ENCODE measurements at places on chromosomes 4 and X.

- no peak for DNase-seq
Measured at GRCh38 chr4:152588869-152589268, 53.0 kb upstream of the FBXW7 start.

DNA sequence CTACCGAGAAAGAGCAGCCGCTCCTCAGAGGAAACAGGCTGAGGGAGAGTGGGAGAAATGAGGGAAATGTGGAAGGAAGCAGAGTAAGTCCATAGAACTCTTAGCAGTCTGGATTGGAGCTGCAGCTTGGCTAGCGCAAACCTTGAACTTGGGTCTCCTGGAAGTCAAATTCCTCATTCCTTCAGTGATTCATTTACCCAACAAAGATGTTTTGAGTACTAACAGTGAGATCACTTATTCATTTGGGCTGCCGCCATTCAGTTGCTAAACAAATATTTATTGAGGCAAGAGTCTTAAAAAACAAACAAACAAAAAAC, 51.5 kb downstream of the SEL1L3 start:
- no peak for DNase-seq

GRCh38 chr4:81919810-81920209, 448.1 kb upstream of the RASGEF1B start:
- DNase-seq: no peak

GRCh38 chr4:11532138-11532537, 103.4 kb upstream of the HS3ST1 start:
- DNase-seq: no peak

DNA sequence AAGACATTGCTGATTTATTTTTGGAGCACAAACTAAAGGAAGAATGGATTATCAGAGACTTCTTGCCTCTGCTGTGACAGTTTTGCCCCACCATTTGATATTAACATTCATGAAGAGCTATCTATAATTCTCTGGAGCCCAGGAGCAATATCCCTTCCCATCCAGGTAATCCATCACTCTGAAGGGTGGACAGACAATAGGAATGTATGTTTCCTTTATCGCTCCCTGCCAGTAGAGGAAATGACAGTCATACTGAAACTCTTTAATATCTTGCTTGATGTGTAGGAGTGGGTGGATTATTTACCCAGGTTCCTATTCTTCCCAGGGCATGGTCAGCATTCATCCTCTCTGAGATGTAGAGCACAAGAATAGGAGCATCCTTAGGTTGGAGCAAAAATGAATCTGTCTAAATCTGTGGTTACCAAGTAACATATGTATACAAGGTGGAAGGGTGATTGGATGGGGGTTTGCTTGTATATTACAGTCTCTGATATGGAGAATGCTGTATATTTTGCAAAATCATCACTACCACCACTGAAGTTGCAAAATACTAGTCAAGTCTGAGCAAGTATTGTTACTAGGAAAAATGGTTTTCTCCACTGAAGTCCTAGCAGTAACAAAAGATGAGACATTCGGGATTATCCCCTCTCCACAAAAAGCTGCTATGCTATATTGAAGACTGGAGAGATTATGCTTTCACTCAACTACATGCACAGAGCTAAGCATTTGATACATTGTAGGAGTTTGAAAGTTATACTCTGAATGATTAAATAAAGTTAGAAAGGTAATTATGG, 151.6 kb downstream of the CBLL2 start:
- no peak for DNase-seq

GRCh38 chr4:144316869-144317268, 176.4 kb upstream of the GYPA start:
- no peak for DNase-seq

GRCh38 chrX:20672476-20672875, 405.8 kb upstream of the RPS6KA3 start:
- DNase-seq: no peak

DNA sequence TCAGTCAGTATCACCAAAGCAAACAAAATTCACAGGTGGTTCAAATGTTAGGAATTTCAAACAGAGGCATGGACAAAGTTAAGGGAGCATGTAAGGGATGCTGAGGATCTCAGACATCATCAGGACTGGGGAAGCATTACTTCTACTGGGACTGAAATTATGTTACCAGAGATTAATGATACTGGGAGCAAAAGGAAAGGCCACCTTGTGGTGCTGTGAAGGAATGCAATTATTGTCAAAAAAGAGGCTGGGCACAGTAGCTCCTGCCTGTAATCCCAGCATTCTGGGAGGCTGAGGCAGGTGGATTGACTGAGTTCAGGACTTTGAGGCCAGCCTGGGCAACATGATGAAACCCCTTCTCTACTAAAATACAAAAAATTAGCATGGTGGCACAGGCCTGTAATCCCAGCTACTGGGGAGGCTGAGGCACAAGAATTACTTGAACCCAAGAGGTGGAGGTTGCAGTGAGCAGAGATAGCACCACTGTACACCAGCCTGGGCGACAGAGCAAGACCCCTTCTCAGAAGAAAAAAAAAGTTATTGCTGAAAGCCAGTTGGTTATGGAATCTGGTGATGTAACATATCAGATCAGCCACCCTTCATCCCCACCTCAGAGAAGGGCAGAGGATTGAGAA, 954.3 kb downstream of the PCDH7 start:
- no peak for DNase-seq

GRCh38 chr4:125169192-125169591, 145.6 kb upstream of the FAT4 start:
- no peak for DNase-seq

- DNase-seq: no peak
Measured at GRCh38 chr4:4643306-4643705, 101.5 kb upstream of the STX18 start.
